Activated CD4-positive, alpha-beta T cell treated with anti-CD3 and anti-CD28 coated beads, Interleukin-2, amount 50 U/mL, for 24 hours (primary cell): ENCODE measurements at places on chromosomes 1 and 21.

- no peak for DNase-seq
Measured at GRCh38 chr1:208225954-208226937, 17.9 kb downstream of the PLXNA2 start.

DNA sequence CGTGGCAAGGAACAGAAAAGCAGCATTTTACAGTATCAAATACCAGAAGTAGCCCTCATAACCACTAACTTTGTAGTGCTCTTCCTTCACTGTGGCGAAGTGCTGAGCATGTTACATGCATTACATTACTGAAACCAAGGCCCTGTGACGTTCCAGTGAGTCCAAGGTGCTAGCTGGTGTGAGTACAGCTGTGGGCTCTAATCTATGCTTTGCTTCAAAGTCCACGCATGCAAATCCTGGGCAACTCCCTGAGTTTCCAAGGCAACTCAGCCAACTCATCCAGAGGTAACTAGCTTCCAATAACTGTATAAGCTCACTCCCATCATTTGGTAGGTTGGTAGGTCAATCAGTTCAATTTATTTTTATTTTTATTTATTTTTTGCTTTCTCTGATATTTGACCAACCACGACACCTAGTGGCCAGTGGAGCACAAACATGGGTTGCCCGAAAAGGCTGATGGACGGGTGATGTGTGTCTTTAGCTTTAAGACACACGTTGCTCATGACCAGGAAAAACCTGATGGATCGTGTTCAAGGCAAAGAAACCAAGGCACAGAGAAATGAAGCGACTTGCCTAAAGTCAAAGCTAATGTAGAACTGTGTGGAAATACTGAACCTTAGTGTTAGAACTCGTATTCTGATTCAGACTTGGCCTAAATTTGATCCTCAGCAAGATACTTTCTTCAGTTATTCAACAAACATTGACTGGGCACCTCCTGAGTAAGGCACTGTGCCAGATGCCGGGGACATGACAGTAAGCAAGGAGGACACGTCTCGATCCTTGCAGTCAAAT is 73.0 kb downstream of the GNG12 start:
- DNase-seq, result peak; percentile 24

DNA sequence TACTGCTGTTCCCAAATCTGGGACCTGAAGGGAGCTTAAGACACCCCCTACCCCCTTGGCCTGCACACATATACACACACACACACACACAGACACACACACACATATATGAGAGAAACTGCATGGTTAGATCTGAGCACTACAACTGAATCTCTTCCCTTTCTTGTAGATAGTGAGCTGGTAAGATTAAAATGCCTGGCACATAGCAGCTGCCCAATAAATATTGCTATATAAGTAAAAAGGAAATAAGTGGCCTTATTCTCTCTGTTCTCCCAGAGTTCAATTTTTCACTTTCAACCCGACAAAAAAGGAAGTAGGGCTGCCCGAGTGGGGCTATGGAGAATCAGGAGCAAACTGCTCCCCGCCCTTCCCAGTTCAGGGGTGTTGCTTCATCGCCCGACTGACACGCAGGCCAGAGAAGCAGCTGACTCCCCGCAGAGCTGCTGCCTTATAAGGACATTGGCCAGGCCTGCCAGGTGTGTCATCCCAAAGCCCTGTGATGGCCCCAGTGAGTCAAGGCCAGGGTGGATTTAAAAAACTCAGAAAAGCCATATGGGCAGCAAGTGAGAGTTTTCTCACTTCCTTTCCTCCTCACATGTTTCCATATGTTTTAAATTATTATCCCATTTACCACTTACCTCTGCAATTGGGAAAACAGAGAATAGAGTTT is 106.5 kb upstream of the SLC44A3 start:
- no peak for DNase-seq

- no peak for DNase-seq
Measured at GRCh38 chr1:23163395-23163794, 5.3 kb downstream of the LUZP1 start.

GRCh38 chr1:199084293-199084692 is 445.5 kb downstream of the PTPRC start:
- no peak for DNase-seq

DNA sequence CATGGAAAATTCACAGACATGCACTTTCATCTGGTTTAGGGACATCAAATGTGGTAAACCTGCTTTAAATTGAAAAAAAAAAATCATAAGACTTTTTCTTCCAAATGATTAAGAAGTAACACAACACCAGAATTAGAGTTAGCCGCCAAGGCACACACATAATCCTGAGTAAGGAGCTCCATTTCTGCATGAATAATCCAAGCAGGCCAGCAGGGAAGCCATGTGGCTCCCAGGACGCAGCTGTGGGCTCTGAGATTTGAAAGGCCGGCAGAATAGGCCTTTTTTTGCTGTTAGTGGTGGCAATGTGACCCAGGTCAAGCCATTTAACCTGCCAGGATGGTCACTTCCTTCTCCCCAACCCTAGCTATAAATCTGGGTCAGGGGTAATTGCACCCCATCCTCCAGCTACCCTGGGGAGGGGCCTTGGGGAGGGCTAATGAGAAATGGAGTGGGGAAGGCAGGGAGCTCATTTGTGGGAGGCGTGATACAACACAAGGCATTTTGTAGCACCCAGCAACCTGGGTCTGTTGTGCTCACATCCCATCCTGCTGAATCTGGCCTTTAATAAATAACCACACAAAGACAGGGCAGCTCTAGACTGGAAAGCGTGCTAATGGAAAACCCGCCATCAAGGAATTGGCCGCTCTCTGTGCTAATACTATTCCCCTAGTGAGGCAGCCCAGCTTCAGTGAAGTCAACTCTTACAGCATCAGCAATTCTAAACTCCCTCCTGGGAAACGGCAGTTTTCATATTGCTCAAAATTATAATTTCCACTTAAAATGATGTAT is 178.5 kb downstream of the RHOU start:
- no peak for DNase-seq

- DNase-seq, result peak; percentile 38
Measured at GRCh38 chr1:161730050-161730564, 8.8 kb downstream of the FCRLB start.

DNA sequence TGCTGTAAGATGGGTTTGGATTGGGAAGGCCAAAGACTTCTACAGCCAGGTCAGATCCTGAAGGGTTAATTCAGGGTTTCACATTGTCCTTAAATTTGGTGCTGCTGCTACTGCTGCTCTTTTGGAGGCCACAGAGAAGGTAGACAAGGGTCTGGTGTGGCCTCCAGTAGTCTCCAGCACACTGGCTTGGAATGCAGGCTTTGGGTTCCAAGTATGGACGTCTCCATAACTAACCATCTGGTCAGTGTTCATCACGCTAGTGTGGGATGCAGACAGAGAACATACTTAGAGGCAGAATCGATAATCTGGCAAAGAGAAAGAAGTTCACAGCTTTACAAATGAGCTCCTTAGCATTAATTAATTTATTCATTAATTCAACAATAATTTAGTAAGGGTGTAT is 154.1 kb downstream of the ZBTB18 start:
- DNase-seq, result no peak

DNA sequence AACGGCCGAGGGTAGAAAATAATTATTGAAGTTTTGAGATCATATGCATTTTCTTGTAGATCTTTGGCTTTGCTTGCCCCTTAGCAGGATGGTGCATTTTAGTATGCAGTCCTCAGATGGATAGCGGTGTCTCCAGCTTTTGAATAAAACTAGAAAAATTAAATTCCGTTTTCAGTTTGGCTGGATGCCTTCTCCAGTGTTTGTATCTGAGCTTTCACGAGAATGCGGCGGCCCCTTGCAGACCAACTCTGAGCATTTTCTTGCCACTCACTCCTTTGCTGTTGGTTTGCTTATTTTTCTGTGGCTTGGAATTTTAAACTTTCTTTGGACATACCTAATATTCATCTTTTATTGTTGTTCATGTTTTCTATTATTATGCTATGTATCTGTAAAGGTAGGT is 192.6 kb downstream of the NFIA start:
- DNase-seq, result no peak

DNA sequence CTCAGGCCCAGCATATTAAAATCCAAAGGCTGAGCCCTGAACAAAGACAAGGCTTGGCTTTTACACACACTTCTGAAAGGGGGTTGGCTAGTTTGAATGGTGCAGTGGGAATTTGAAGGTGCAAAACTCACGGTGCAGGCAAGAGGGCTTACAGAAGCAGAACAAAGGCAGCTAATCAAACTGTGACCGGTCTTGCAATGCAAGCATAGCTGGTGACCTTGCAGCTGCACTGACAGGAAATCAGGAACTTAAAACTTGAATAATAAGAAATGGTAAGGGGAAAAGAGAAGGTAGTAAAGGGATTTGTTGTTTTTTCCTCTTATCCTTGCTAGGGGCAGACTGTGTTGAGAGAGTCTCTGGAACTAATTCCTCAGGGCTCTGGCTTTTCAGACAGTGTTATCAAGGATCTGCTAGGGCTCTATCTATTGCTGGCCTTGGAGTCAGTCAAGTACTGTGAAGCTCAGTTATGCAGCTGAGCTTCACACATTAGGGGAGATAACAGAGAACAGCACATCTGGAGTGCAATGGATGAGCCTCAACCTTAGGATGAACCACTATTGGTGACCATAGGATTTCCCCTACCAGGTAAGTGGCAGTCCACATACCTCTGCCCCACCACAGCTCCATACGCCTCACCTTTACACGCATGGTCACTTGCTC is 97.6 kb downstream of the PPIAL4G start:
- no peak for DNase-seq

- no peak for DNase-seq
Measured at GRCh38 chr1:29249951-29250581, 13.7 kb downstream of the PTPRU start.

DNA sequence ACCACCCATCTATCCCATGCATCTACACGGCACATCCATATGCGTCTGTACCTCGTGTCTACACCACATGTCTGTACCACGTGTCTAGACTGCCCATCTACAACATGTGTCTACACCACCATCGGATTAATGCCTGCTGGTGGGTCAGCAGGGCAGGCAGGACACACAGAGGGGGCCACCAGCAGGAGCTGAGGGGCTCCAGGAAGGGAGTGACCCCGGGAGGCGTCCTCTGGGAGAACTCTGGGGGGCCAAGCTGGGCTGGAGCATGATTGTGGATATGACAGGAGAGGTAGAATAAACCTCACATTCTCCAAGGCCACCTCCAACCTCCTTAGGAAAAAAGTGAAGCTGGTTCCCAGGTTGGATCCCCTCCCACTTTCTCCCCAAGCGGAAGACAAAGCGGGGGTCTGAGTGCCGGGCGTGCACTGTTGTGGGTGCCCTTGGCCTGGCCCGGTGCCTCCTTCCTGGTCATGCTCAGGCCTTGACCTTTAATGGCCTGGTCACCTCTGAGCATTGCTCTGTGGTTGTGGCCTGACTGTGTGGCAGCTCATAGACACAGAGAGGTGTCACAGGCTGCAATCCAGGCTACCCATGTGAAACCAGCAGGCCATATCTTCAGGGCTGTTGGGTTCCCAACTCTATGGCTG is 881 bp upstream of the ACTRT2 start:
- DNase-seq, result no peak

GRCh38 chr1:152013664-152014237 is 20.1 kb upstream of the S100A10 start:
- DNase-seq, result no peak

GRCh38 chr1:1788646-1789431 is 10.6 kb upstream of the NADK start:
- DNase-seq, result no peak

DNA sequence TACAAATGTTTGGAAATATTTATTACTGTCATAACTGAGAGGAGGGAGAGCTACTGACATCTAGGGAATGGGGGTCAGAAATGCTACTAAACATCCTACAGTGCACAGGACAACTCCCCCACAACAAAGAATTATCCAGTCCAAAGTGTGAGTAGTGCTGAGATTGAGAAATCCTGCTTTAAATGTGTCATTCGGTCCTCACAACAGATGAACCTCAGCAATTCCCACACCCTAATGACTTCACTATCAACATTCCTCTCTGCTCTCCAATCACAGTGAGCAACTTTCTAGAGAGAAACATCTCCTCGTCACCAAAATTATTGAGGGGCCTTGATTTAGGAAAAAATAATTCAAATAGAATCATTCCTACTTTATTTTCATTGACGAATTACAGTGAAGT is 18.0 kb downstream of the OMA1 start:
- no peak for DNase-seq

- no peak for DNase-seq
Measured at GRCh38 chr1:172417557-172417956, 2.9 kb upstream of the C1orf105 start.

DNA sequence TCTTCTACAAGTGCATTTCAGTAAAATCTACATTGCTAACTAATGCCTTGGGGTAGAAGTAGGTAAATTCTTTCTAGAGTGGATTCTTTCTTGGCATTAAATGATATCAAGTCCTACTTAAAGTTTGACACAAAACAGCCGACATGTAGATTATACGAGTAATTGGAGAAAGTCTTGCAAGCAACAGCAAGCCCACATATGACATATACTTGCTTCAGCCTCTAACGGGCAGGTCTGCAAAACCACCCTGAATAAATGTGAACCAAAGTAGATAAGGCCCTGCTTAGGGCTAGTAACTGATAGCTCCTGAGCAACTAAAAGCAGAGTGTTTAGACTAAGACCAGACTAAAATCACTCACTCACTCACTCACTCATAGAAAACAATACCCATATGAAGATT is 203.2 kb downstream of the LTN1 start:
- DNase-seq, result no peak
